ENCODE measurements at places on chromosomes 5 and 9.

- DNase-seq = peak; percentile 67
Measured at GRCh38 chr5:176536132-176536901, 885 bp downstream of the RNF44 start.

- DNase-seq = no peak
Measured at GRCh38 chr9:78253285-78253684, 17.4 kb downstream of the CEP78 start.

GRCh38 chr9:115126404-115126803 is 8.4 kb upstream of the TNC start:
- no peak for DNase-seq

DNA sequence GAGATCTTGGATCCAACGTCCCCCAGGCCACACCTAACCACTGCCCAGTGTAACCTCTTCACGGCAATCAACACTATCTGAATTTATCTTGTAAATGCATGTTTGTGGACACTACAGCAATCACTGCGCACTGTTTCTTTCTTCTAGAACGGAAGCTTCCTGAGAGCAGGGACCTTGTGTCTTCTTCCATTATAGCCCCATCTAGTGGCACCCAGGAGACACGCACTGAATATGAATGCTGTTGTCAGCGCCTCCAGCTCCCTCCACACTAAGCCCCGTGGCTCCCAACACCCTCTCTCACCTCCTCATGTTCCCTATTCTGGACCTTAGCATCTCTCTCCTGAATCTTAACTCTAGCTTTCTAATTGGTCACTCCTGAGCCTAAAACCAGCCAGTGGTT is 72.7 kb downstream of the SMIM23 start:
- peak; percentile 35 for DNase-seq

DNA sequence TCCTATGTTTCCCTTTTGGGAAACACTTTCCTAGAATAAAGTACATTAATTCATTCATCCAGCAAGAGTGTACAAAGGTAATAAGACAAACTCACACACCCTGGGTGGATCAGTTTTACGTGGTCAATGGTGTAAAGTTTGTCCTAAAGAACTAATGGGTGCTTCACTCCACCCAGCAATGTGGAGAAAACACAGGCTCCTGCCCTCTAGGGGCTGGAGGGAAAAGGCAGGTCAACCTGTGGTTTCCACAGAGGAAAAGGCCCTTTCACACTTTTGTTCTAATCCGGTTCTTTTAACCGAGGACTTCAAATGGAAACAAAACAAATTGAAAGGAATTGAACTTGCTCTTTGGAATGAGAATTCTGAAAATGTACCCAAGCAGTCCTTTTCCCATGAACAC is 80.9 kb upstream of the SPOCK1 start:
- no peak for DNase-seq

DNA sequence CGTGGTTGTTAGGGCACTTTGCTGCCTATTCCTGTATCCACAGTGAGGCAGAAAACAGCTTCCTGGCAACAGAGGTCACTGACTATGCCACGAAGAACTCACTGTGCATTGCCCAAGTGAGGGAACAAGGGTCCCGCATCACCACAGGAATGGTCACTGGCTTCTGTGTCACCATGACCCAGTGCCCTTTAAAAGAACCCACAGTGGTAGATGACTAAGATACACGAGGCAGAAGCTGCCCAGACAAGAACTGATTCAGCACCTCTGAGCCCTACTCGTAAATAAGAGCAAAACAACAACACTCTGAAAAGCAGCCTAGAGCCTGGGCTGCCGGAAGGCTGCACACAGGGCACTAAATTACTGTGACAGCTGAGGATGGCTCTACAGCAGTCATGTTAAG is 236.6 kb upstream of the RASEF start:
- no peak for DNase-seq

DNA sequence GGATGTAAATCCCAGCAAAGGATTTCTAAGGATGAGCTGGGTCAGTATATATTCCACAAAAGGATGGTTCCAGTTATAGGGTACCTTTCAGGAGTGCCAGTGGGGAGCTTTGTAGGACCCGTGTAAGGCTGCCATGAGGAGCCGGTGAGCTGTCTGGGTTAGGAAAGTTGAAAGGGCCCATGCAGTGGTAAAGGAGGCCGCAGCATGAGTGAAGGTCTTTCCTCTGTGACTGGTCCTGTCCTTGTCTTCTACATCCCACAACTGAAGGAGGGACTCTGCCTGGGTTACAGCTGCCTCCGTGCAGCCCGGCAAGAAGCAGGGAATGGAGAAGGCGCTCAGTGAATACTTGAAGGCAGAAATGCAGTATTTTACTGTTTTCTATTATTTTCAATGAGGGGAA is 58.9 kb downstream of the HSPA4 start:
- DNase-seq = no peak

- no peak for DNase-seq
Measured at GRCh38 chr5:173532689-173533250, 83.7 kb downstream of the BOD1 start.

- no peak for DNase-seq
Measured at GRCh38 chr5:180375955-180376354, 22.8 kb upstream of the GFPT2 start.

DNA sequence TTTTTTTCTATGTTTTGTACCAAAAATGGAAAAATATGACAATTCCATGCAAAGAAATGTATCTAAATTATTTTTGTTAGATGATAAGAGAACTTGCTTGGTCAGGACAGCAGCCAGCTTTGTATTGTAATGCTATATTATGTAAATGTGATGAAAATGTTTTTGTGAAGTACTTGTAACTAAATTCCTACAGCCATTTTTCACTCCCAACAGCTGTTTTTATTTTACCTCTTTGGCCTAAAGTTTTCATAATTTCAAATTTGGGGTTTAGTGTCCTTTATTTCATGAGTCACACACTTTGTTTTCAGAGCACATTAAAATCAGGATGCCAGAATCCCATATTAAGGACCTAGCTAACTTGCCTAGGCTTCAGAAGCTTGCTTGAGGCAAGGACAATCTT is 64.1 kb downstream of the WDR41 start:
- no peak for DNase-seq

DNA sequence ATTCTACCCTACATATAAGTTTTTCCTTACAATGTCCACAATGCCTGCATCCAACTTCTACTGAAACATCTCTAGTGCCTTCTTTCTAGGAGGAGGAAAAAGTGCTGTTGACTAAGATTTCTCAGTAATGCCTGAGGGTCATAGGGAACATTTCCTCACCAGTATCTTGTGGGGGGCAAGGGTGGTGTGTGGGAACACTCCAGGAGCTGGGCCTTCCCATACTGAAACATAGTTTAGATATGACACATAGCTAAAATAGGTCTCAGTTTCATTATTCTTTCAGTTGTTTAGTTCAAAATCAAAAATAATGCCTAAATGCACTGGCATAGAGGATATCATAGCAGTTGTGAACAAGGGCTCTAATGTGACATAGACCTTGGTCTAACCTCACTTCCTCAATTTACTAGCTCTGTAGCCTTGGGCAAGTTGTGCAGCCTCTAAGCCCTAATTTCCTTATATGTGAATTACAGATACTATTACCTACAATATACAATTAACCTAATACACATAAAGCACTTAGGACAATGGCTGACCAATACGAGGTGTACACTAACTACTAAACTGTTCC is 66.1 kb downstream of the HAPLN1 start:
- DNase-seq = no peak

GRCh38 chr9:69234683-69235082 is 60.6 kb downstream of the TJP2 start:
- DNase-seq = no peak

DNA sequence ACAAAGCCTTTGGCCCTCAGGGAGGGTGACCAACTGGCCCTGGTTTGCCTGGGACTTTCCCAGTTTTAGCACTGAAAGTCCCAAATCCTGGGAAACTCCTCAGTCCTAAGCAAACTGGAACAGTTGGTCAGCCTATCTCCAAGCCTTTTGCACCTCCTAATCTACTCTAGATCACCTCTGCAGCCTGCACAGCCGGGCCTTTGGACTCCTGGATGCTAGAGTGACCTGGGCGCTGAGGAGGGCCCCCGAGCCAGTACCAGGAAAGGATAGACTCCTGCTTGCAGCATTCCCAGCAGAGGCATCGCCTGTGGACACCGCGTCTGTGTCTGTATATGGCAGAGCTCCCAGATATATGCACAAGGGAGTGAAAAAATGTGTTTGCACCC is 15.1 kb downstream of the IRF1 start:
- DNase-seq = no peak

DNA sequence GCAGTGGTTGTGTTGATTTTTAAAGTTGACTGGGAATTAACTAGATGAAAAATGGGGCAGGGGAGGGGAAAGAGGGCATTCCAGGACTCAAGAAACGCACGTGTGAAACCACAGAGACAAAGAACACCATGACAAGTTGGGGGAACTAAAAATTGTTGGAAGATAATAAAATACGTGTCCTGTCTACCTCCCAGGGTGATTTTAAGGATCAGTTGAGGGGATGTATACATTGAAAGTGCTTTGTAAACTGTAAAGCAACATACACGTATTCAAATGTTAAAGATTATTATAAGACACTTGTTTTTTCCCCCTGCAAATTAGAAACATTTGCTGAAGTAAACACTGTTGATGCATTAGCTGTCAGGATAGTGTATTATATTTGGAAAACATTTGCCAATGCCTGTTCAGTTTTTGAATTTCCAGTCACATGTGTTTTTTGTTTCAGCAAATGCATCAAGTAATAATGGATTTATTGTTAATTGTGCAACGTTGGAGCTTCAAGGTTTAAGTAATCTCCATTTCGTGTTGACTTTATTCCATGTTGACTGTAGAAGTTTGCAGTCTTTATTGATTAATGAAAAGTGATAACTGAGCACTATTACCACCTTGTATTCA is 412.7 kb downstream of the ACTL7B start:
- DNase-seq = no peak

- DNase-seq = peak; percentile 57
Measured at GRCh38 chr5:91224456-91224855, 158.7 kb downstream of the ARRDC3 start.

DNA sequence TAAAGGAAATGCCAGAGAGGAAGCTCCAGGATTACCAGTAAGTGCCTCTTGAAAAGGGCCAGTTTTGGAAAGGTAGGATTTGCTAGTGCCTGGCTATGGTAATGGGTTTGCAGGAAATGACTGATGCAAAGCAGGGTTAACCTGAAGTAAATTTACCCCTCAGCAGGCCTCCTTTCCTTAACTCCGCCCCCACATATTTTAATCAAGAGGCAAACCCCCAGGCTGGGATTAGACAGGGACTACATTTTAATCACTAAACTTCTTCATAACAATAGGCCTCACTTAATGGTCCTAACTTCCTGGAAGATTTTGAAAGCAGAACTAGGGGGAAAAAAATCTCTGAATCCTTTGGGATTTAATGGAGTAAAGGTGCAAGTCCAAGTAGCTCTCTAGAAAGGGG is 10.2 kb upstream of the SLC1A3 start:
- DNase-seq = no peak

- DNase-seq = no peak
Measured at GRCh38 chr5:5078009-5078897, 61.9 kb upstream of the ADAMTS16 start.

- no peak for DNase-seq
Measured at GRCh38 chr5:168382421-168382820, 91.0 kb downstream of the WWC1 start.

GRCh38 chr9:116504893-116505480 is 182.1 kb upstream of the TRIM32 start:
- DNase-seq = no peak

DNA sequence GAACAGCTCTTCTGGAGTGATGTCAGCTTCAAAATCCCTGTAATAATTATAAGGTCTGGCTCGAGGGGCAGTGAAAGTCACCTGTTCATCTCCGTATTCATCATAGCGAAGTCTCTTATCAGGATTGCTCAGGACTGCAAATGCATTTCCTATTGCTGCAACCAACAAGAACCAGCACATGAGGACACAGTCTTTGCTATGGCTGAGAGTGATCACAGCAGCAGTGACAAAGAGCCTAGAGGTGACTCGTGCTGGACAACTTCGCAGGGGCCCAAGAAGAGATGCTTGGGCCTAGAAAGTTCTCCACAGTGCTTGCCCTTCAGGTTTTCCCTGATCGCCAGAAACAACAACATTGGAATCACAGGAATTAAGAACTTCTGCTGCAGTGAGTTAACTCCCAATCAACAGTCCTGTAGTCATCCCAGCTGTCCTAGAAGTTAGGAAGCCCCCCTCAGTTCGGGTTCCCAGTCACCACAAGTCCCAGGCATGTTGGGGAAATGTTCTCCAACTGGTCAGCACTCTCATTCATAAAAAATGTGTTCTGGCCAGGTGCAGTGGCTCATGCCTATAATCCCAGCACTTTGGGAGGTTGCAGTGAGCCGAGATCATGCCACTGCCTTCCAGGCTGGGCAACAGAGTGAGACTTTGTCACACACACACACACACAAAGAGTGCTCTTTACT is 13.0 kb downstream of the DNAJC18 start:
- peak; percentile 57 for DNase-seq

DNA sequence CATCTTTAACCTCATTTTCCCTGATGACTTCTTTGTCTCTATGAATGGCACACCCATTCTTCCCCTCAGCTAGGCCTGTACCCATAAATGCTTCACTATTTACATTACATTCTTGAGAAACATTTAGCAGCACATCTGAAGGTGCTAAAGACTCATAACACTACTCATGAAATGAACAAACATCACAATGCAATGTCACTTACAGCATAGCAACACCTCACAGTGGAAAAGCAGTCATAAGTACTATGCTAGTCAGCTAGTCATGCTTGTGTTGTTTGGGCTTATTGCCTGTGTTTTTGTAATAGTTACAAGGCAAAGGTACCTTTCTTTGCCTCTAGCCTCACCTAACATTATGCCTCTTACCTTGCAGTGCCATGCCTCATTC is 228.9 kb downstream of the KIAA0825 start:
- DNase-seq = no peak

DNA sequence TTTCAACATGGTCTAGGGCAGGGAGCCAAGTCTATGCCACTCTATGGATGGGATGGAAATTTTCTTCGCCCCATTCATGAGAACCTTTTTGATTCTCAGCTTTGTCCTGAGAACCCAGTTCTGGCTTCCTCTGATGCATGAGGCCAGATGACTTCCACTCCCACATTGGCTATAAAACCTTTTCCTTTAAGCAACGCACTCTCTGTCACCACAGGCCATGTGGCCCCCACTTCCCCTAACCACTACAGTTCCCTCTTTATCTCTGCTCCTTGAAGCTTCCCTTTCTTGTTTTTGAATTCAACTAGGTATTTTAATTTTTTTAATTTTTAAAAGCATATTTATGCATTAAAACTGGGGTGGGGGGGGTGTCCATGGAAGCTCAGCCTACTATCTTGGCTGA is 401.3 kb downstream of the ENC1 start:
- no peak for DNase-seq
